ENCODE measurements at places on chromosomes 12 and 14. TPM values are rescaled to one million over a fixed set of nuclear protein-coding genes. Genes with fewer than 3 reads are reported as not detected.

Gene KLHL33
- 0.20 TPM for total RNA-seq

Gene ADAMTS20
- not detected for total RNA-seq

Gene PGF
- 4.6 TPM for total RNA-seq

Gene GALC
- 31.0 TPM for total RNA-seq

Gene ASCL1
- total RNA-seq = not detected

Gene COCH
- 0.70 TPM for total RNA-seq

Gene REC8
- 27.0 TPM for total RNA-seq

DNA sequence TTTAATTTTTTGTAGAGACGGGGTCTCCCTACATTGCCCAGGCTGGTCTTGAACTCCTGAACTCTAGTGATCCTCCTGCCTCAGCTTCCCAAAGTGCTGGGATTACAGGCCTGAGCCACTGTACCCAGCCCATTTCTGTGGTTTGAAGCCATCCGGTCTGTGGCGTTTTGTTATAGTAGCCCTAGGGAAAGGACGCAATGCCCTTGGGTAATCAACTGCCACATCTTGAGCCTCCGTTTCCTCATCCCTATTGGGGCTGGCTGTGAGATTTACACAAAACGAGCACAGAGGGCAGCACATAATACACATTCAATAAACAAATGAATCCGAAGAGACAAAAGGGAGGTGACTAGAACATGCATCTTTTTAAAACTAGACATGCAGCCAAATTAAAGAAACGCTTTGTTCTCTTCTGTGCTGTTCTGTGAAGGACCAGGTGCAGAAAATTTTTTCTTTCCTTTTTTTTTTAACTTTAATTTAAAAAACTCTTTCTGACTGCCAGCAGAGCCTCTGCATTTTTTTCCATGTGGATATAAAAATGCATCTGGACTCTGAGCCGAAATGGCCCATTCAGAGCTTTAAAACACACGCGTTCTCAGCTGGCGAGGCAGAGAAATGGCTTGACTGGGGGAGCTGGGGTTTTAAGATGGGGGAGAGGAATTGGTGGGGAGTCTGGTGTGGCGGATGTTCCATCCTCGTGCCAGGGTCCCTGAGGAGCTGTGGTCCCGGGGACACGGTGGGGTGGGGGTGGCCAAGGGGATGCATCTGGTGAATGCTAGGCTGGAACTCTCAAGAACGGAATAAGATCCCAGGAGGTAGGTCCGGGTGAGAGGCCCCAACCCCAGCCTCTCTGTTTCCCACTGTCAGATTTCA, 119.0 kb downstream of the RBM19 start:
- no peak for DNase-seq

DNA sequence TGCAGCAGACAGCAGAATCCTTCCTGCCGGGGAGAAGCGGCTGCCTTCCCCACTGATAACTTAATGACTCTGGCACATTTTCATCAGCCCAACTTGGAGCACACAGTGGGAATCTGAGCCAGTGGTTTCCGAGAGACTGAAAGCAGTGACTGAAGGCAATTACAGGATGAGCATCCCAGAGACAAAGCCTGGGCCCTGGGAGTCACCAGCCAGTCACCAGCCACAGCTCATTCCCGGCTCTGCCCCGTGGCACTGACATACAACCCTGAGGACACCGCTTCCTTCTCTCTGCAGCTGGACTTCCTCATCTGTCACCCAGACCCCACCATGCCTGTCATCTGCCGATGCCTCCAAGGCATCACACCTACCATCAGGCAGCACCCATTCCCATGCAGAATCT, 192.3 kb downstream of the DPF3 start:
- no peak for DNase-seq

DNA sequence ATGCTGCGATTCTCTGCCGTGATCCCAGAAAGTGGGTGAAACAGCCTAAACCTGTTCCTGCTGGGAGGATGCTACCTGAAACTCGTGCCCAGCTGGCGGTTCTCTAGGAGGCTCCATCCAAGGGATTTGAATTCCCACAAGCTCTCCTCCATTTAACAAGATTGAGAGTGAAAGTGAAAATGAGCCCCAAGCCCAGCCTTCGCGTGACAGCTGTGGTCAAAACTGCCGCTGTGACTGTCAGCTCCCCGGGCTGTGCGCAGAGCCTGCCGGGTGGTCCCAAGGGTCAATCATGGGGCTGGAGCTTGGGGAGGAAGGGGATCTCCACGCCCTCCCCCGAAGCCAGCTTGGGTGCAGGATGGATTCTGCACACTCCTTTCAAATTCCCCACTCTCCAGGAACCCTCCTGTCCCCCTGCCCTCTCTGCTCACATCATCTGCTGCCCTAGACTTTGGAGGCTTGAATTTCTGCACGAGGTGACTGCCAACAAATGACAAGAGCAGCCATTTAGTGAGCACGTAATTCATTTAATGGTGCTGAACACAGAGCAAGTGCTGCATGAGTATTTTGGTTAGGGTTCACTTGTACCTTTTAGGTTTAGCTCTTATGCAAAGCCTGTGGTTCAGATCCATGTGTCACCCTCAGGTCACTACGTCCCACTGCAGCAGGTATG, 5.3 kb downstream of the ASB2 start:
- DNase-seq = peak; percentile 75

- peak; percentile 82 for DNase-seq
Measured at GRCh38 chr14:88791629-88792472, 902 bp downstream of the EML5 start.

DNA sequence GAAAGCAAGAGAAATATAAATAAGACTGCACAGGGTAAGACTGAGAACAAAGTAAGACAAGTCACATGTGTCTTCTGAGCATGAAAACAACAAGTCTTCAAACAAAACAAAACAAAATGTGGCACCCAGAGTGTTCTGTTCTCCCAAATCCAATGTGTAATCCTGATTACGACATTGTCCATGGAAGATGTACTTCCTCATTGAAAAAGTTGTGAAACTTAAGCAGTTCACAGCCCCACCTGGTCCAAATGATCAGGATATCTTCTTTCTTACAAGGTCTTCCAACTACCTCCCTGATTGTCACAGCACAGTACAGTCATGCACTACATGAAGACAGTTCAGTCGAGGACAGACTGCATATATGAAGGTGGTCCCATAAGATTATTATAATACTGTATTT, 23.3 kb upstream of the NEK9 start:
- DNase-seq = no peak

GRCh38 chr12:6264402-6265037, 46.0 kb upstream of the PLEKHG6 start:
- peak; percentile 67 for DNase-seq

DNA sequence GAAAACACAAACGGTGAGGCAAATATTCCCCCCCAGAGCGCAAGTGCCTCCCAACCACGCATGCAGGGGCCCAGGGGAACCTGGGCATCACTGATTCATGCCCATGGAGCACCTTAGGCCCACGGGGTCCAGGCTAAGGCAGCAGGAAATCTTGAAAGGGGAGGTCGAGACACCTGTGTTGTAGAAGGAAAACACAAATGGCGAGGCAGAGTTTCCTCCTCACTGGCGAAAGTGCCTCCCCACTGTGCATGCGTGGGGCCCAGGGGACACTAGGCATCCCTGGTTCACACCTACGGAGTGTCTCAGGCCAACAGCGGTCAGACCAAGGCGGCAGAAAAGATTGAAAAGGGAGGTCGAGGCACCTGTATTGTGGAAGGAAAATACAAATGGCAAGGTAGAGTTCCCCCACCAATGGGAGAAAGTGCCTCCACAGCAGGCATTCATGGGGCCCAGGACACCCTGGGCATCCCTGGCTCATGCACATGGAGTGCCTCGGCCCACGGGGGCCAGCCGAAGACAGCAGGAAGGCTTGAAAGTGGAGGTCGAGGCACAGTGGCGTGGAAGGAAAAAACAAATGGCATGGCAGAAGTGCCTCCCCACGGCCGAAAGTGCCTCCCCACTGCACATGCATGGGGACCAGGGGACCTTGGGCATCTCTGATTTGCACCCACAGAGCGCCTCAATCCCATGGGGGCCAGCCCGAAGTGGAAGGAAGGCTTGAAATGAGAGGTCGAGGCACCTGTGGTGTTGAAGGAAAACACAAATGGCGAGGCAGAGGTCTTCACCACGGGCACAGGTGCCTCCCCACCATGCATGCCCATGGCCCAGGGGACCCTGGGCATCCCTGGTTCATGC, 368.8 kb downstream of the ALG10 start:
- DNase-seq = no peak

All from left lung (tissue), 14 donors.